Stimulated activated CD8-positive, alpha-beta memory T cell treated with anti-CD3 and anti-CD28 coated beads, Interleukin-4, amount 100 ng/mL, for 4 hours (primary cell): ENCODE measurements at places on chromosomes 1 and 21.
A peak's percentile ranks its signal among the peaks of the same experiment; 100 is the strongest.

GRCh38 chr1:237396426-237396825 lies 354.4 kb downstream of the RYR2 start:
- DNase-seq = no peak

GRCh38 chr1:247347477-247348222 lies 16.0 kb upstream of the ZNF496 start:
- DNase-seq = no peak

GRCh38 chr1:29626066-29626465 lies 389.7 kb downstream of the PTPRU start:
- DNase-seq = no peak

GRCh38 chr1:53715478-53715877 lies 23.5 kb downstream of the GLIS1 start:
- no peak for DNase-seq

- DNase-seq = no peak
These were observed 127.5 kb upstream of the C1orf174 start for GRCh38 chr1:4027492-4028138.

- peak; percentile 35 for DNase-seq
These were observed 594 bp upstream of the PANK4 start for GRCh38 chr1:2526824-2527555.

GRCh38 chr1:185786524-185786923 lies 52.3 kb downstream of the HMCN1 start:
- DNase-seq = no peak

DNA sequence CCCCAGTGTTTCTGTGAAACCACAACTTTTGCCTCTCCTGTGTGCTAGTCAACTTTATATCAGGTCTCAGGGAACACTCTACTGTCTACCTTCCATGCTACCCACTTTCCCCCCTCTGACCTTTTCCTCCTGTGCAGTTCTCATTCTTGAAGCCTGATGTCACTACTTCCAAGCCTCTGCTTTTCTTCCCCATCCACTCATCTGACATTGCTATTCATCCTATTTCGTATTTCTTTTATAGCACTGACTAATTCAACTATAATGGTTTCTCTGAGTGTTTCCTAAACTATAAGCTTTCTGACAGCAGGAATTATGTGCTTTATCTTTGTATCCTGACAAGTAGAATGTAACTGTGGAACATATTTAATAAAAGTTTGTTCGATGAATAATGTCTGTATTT lies 18.2 kb upstream of the DPH5 start:
- no peak for DNase-seq

DNA sequence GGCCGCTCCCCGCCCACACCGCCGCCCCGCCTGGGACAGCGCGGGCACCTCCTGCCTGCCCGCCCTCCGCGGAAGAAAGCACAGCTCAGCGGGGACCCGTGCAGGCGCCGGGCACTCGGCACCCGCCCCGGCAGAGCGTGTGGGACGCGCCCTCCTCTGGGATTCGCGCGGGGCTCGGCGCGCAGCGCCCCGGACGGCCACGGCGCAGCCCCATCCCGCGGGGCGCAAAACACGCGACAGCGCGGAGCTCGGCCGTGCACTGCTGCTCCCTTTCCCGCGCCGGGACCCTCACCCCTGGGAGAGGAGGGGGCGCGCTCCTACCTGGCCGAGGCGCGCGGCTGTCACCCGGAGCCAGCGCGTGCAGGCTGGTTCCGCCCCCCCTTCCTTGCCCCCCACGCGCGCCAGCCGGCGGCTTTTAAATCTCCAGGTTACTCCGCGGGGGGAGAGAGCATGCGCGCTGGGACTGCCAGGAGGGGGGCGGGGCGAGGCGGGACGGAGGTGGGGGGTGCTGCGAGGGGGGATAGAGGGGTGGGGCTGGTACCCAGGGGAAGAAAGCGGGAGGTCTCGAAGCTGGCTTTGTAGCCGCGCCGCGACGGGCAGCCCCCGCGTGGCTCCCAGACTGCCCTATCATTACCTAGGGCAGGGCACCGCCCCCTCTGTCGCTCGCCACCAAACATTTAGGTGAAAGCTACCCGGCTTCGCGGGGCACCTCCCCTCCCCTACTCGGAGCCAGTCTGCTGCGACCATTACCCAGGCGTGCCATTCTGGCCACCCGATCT lies at the start of gene SLC45A3:
TSS of gene SLC45A3 (minus strand) at position 437 of the 779 bp plus-strand sequence. CDS start 15,853 bp downstream, outside the sequence.
- peak; percentile 17 for DNase-seq

DNA sequence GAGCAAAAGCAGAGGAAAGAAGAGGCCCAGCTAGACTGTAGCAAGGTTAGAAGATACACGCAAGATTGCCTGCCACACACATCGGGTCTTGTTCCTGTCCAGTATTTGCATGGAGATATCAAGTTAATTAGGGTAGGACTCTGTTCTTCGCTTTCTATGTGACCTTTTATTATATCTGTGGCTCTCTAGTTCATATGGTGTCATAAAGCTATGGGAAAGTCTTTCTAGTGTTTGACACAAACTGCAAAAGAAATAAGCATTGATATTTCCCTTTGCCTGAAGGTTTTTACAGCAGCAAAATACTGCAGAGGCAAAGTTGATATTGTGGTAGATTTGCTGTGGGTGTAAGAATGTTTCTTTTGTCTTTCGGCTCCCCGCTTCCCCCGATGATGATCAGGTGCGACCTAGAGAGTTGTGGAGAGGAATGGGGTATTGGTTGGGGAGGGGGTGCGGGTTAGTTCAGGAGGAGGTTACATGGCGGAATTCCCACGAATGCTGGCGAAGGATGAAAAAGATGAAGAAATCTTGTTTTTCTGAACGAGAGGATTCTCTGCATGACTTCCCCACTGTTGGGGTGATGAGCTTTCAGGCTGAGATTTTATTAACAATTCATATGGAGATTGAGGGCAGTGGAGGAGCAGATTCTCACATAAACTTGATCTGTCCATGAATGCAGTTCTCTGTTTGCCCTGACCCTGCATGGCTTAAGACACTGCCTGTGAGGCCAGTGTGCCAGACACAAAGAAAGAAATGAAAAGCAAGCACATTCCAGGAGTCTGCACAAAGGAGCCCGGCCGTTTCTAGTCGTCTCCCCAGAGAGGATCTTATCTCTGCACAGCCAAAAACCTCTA lies 550.2 kb downstream of the USP25 start:
- DNase-seq = no peak

GRCh38 chr21:35265170-35265877 lies 216.2 kb upstream of the RUNX1 start:
- DNase-seq = no peak

DNA sequence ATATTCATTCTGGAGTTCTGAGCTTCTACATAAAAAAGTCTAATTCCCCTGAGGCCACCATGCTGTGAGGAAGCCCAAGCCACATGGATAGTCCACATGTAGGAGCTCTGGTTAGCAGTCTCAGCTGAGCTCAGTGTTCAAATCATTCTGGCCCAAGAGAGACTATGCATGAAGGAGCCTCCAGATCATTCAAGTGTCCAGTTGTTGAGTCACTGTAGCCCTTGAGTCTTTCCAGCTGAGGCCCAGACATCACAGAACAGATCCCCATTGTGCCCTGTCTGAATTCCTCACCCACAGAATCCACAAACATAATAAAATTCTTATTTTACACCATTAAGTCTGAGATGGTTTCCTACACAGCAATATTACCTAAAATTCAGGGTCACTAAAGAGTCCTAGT lies 107.0 kb upstream of the NGF start:
- DNase-seq = no peak

DNA sequence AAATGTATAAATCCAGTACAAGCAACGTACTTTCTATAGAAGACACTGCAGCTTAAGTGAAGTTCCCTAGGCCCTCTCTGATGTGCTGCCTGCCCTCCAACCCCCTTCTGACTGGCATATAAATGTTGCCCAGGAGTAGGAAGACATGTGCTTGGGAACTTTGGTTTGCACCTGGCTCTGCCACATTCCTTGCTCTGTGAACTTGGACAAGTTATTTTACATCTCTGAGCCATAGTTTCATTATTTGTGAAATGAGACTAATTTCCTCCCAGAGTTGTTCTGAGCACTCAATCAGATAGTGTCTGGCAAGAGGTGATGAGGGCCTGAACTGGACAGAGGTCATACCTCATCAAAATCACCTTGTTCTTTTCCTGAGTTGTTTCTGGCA lies 3.5 kb upstream of the PHC2 start:
- DNase-seq = no peak

GRCh38 chr1:218763538-218763937 lies 410.1 kb upstream of the LYPLAL1 start:
- DNase-seq = no peak

GRCh38 chr1:169891539-169891885 lies 2.2 kb downstream of the SCYL3 start:
- DNase-seq = no peak

DNA sequence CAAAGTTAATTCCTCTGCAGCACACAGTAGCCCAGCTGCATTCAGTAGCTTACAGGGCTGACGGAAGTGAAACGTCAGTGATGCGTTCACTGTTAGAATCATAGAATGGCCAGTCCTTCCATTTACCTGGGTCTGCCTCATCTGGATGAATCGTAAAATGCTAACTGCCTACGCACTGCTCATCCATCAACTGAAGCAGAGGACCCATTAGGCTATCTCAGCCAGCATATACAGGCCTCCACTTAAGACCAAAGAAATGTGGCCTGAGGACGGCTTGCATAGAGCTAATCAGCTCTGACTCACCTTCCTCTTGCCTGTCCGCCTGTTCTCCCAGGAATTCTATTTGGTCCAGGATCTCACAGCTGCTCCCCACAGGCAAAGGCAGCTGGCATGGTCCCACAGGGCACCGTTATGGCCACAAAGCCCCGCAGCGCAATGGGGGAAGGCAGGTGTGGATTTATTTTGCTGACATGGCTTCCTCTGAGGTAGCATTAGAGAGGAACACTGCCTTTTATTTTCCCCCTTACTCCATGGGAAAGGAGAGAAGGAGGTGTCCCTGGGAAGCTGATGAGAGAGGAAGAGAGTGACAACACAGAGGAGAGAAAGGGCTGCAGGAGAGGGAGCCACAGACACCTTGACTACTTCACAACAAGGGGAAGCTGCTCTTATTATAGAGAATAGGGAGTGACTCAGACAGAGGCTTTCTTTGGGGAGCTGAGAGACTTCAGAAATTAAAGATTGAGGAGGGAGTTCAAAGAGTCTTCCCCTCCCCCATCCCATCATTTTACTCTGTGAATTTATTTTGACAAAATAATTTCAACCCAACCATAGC lies 177.6 kb downstream of the HHIPL2 start:
- no peak for DNase-seq

- peak; percentile 38 for DNase-seq
These were observed 733 bp downstream of the KDM5B start for GRCh38 chr1:202807451-202807925.

DNA sequence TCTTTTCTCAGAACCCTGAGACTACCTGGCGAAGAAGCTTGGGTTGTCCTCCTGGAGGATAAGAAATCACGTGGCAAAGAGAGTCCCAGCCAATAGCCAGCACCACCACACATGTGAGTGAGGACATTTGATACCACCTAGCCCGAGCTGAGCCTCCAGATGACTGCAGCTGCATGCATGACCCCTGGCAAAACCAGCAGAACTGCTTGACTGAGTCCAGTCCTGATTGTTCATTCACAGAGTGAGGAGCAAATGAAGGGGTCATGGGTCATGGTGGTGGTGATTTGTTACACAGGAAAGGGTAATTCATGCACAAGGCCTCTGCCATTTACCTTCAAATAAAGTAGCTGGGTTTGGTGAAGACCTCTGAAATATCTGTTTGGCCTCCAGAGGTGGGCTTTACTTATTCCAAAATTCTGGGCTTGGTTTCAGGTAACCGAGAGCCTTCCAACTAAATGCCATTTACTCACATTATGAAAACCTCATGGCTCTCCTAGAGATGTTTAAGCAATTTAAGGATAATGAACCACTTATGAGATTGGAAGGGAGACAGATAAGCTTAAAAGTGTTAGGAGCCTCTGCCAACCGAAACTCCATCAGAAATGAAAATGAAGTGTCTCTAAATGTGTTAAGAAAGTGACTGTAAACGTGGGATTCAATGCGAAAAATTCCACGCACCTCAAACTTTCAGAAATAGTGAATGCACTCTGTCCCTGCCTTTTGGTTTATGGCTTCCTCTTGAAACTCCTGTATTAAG lies 163.3 kb downstream of the SLC35F3 start:
- no peak for DNase-seq

DNA sequence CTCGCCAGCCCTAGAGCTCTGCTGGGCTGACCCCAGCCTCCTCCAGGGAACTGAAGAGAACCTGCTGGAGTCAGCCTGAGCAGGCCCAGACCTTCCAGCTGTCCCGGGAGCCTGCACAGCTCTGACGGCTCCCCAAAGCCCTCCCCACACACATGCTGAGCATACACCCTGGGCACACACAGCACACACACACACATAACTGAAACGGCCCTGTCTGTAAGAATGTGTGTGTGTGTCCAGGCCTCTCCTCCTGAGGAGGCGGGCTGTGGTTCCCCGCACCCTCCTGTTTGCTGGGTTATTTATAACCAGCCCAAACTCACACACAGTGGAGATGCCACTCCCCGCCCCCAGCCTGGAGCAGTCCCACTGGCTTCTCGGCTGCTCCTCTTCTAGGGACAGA lies 20.2 kb downstream of the SDC3 start:
- DNase-seq = no peak

DNA sequence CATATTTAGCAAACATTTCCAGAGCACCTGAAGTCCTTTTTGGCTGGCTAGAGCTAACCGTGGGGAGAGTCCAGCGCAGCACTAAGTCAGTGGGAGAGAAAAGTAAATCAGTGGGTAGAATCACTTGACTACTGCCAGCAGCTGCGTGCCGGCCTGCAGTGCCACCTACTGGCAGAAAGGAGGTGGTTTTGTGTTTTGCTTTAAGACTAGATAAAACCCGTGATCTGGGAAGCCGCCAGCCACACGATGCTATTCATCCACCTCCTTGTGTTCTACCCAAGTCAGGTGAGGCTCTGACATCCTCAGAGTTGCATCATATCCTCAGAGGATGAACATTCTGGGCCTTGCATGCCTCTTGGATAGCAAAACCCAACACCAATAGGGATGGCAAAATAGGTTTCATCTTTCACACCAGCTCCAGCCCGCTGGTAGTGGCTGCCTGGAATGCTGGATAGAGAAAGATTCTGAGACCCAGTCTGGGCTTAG lies 14.1 kb upstream of the HEYL start:
- DNase-seq = peak; percentile 52

- DNase-seq = no peak
These were observed 49.9 kb downstream of the MAN1C1 start for GRCh38 chr1:25666460-25666859.

DNA sequence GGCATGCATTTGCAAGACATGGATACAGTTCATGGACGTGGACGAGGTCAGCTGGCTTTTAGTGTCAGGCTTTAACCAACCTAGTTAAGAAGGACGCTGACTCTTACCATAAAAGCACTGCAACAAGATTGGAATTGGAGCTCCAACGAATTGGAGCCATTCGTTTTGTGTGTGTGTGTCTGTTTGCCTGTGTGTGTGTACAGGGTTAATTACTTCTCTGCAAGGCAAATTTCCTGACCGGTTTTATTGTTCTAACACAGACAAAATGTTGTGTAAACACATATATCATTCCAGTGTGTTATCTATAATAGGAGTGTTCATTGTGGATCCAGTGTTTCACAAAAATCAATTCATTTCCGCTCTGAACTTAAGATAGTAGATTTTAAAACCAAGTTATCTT lies 7.9 kb downstream of the ITSN1 start:
- DNase-seq = no peak

GRCh38 chr1:20711285-20712214 lies 6.3 kb downstream of the KIF17 start:
- no peak for DNase-seq
